ENCODE measurements at places on chromosomes 1 and 21.

DNA sequence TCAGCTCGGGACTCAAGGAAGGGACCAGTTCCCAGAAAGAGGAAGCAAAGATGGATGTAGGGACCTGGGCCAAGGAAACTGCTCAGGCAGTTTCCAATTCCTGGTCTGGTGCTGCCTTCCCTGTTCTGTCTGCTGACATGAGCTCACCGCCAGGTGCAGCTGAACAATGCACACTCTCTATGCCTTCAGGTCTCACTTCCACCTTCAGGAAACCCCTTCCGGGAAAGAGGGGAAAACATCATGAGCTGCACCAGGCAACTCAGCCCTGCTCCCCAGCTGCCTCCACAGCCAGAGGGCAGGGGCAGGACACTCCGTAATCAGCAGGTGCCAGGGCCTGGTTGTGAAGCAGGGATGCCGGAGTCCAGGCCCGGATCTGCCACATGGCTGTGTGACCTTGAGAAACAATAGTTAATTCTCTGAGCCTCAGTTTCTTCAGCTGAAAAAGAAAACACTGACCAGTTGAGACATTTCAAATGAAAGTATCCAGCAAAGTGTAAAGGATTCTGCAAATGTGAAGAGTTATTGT is 27.8 kb downstream of the SMIM12 start:
- DNase-seq, result no peak

DNA sequence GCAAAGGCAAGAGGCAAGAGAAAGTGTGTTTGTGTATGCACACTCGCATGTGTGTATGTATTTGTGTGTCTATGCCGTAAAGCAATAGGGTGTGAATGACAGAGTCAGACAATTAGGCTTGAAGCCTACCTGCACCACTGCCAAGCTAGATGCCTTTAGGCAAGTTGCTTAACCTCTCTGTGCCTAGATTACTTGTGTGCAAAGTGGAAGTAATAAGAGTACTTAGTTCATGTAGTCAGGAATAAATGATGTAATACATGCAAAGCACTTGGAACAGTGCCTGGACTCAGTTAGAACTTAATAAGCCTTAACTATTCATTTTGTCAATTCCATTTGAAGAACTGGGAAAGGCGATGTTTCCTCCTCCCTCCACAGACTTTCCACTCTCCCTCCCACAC is 31.7 kb downstream of the LAMB3 start:
- DNase-seq, result no peak

DNA sequence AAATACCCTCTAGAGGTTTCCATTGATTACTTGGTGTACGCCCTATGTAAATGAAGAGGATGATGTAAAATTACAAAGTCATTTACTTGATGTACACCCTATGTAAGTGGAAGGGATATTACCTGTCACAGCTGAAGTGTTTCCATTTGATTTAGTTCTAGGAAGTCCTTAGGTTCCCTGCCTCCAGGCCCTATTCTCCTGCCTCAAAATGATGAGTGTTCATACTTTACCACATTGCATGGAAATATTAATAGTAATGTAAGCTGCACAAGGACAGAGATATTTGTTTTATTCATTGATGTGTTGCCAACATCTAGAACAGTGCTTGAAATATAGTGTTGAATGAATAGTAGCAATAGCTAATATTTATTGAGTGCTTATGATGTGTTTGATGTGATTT is 9.5 kb upstream of the AK4 start:
- DNase-seq, result no peak

- no peak for DNase-seq
Measured at GRCh38 chr1:205879974-205880373, 30.0 kb upstream of the PM20D1 start.

- DNase-seq, result no peak
Measured at GRCh38 chr1:55007625-55008024, 8.9 kb downstream of the BSND start.

- no peak for DNase-seq
Measured at GRCh38 chr1:14567056-14567455, 31.4 kb upstream of the KAZN start.

- DNase-seq, result no peak
Measured at GRCh38 chr1:117985973-117986372, 56.4 kb downstream of the WDR3 start.

- no peak for DNase-seq
Measured at GRCh38 chr21:41754479-41754891, 12.4 kb downstream of the RIPK4 start.

- no peak for DNase-seq
Measured at GRCh38 chr1:205792961-205793673, 17.8 kb upstream of the RAB29 start.
